ENCODE measurements at places on chromosomes 11 and 22.
A peak's percentile ranks its signal among the peaks of the same experiment; 100 is the strongest.

DNA sequence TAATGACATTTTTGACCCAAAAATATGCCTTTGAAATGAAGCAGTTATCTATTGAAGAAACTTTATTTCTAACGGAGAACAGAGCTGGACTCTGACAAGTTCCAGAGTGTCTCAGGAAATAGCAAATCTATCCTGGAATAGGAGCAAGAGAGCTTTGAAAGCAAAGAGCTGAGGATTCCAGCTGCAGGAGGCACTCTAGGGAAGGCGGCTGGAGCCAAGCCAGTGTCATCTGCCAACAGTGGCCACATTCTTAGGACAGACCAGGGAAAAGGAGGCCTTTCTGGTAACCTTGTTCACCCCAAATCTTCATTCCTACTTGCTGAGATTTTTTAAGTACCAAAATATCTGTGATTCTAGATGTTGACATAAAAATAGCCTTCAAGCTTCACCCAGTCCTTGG lies 493.5 kb upstream of the B3GAT1 start:
- H3K4me1 ChIP-seq: no peaks in the 10 kb centered on the region
- peaks cover 3% of the 10 kb centered on the region for H3K27me3 ChIP-seq
- DNase-seq: no peak
- no peaks in the 10 kb centered on the region for H3K36me3 ChIP-seq
- no peak overlapping the region for H3K27ac ChIP-seq
- H3K4me3 ChIP-seq: no peak overlapping the region

- H3K4me1 ChIP-seq: peaks cover 21% of the 10 kb centered on the region
- H3K4me3 ChIP-seq: no peak overlapping the region
- H3K36me3 ChIP-seq: peaks cover 13% of the 10 kb centered on the region
- DNase-seq: no peak
- H3K27me3 ChIP-seq: no peaks in the 10 kb centered on the region
These were observed 31.0 kb downstream of the ZBED4 start for GRCh38 chr22:49884503-49885260.

- H3K27me3 ChIP-seq: no peaks in the 10 kb centered on the region
- peaks cover 94% of the 10 kb centered on the region for H3K4me1 ChIP-seq
- DNase-seq: no peak
These were observed 14.4 kb downstream of the BCL9L start for GRCh38 chr11:118911113-118911879.

DNA sequence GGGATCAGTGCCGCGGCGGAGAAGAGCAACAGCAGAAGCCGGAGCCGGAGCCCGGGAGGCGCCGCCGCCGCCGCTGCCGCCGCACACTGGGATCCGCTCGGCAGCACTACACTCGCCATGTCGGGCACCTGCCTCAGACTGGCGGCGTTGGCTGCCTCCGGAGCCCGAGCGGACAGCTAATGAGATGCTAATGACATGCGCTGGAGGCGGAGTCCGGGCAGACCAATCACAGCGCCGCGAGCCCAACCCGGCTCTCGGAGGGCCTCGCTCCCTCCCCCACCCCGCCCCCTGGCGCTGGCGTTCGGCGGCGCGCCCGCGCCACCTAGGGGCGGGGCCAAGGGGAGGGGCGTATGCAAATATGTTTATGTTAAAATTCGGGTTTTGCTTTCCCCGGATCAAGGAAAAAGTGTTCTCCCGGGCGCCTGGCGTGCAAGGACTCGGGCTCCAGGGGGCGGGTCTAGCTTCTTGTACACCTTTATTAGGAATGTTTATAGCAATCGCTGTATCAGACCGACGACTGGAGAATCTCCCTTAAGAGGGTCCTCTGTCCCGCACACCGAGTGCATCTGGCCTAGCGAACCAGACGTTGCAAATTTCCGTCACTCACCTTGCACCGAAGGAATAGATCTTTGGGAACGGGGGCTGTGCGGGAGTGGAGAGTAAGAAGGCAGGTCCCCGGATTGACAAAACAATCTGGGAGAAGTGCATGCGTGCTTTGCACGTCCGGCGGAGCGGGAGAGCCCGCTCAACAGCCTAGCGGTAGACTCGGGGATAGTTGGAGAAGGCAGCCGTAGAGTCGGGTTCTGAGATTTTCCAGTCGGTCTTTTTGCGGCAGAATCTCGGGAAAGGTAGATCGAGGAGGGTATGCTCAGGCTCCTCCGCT lies at the start of gene CADM1:
Gene CADM1 (minus strand): TSS at position 140 of the 883 bp plus-strand sequence.
- H3K36me3 ChIP-seq: no peaks in the 10 kb centered on the region
- H3K27ac ChIP-seq: no peak within 1 kb of the TSS
- peak within 1 kb of the TSS; percentile 74 for H3K4me3 ChIP-seq
- H3K4me1 ChIP-seq: peaks cover 26% of the 10 kb centered on the region
- peak; percentile 86 for DNase-seq
- peaks cover 25% of the 10 kb centered on the region for H3K27me3 ChIP-seq

DNA sequence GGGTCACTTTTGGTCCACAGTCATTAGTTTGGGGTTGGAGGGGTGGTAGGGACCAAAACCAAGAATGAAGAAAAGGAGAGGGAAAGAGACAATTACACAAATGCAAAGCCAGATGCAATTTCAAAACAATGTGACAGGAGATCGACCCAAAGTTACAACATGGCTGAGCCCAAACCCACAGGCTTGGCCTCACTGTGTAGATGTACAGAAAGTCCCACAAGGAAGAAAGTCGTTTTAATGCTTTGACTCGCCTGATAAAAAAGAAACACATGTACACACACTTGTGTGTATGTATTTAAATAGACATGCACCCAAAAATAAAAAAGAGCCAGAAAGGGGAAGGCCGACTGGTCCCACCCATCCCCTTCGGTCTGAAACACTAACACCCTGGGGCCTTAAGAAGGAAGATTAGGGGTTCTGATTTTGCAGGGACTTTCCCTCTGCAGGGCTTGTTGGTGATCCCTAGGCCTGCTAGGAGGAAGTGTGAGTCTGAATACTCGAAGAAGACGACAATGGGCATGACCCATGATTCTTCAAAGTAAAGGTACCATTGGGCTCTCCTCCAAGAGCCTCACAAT lies 104.1 kb downstream of the ETS1 start:
- peaks cover 96% of the 10 kb centered on the region for H3K4me1 ChIP-seq
- peak overlapping the region; percentile 52 for H3K27ac ChIP-seq
- DNase-seq: peak; percentile 45
- H3K27me3 ChIP-seq: no peaks in the 10 kb centered on the region
- peak overlapping the region; percentile 44 for H3K4me3 ChIP-seq
- H3K36me3 ChIP-seq: peaks cover 83% of the 10 kb centered on the region

DNA sequence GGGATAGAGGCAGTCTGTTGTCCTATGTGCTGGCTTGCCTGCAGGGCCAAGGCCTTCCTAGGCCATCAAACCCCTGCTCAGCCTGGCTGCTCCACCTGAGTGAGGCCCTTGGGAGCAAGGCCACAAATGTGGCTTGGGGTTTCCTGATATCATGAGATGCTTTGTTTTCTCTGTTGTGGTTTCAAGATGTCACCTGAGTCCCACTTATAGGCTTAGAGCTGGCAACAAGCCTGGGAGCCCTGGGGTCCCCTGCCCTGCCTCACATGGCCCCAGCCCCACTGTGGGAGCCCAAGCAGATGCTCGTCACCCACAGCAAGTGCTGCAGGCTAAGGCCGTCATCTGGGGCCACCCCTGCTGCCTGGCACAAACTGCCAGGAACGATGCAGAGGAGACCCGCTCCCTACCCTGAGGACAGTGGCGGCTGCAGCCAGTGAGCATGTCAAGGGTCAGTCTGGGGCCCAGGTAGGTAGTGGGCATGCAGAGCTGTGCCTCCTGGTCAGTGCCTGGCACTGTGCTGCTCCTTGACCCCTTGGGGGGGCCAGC lies 75.4 kb upstream of the KCNQ1OT1 start:
- peaks cover 6% of the 10 kb centered on the region for H3K4me1 ChIP-seq
- peak; percentile 13 for DNase-seq
- H3K4me3 ChIP-seq: no peak overlapping the region
- no peak overlapping the region for H3K27ac ChIP-seq
- H3K27me3 ChIP-seq: no peaks in the 10 kb centered on the region

DNA sequence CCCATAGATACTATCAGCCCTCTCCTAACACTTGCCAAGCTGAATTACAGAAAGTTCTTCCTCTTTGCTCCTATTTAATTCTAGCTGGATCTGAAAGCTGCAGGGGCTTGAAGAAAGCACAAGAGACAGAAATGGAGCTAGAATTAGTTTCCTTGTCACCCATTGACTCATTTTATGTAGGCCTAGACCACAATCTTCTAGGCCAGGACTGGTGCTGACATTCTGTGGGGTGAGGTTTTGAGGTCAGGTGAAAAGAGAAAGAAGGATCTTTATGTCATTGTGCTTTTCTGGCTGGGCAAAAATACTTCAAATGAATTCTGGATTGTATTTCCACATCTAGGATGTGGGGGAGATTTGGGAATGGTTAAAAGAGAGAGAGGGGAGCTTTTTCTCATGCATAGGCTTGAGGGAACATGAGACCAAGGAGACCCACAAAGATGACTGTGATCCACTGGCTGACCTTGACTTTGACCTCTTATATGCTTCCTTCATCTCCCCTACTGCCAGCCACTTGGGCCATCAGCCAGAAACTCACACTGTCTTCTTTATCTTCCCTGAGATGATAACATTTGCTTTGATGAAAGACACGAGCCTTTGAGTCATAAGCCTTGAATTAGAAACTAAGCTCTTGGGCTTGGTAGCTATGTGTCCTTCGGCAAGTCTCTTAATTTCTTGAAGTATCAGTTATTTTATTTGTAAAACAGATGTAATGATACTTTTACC lies 274.9 kb upstream of the CADM1 start:
- H3K36me3 ChIP-seq: no peaks in the 10 kb centered on the region
- no peaks in the 10 kb centered on the region for H3K4me1 ChIP-seq
- no peak overlapping the region for H3K27ac ChIP-seq
- no peaks in the 10 kb centered on the region for H3K27me3 ChIP-seq
- H3K4me3 ChIP-seq: no peak overlapping the region

GRCh38 chr22:35631597-35631996 lies 14.5 kb upstream of the MB start:
- peaks cover 7% of the 10 kb centered on the region for H3K4me1 ChIP-seq
- peak; percentile 10 for DNase-seq
- H3K36me3 ChIP-seq: no peaks in the 10 kb centered on the region
